Spinal cord (tissue), 10 donors: ENCODE measurements at places on chromosomes 6 and 20. TPM values are rescaled to one million over a fixed set of nuclear protein-coding genes. Genes with fewer than 3 reads are reported as not detected.

Gene STMND1
- polyA plus RNA-seq: 0.33 TPM

Gene CPNE5
- polyA plus RNA-seq: 88.4 TPM

Gene MMS22L
- polyA plus RNA-seq: 5.9 TPM

Gene TMEM30A
- polyA plus RNA-seq: 156 TPM

Gene THBS2
- 44.3 TPM for polyA plus RNA-seq

Gene INSM1
- polyA plus RNA-seq: 1.4 TPM

Gene ZNF311
- 6.9 TPM for polyA plus RNA-seq

Gene BFSP1
- 3.1 TPM for polyA plus RNA-seq

Gene ARID1B
- 54.5 TPM for polyA plus RNA-seq

Gene PKIB
- polyA plus RNA-seq: 11.0 TPM

Gene POFUT1
- polyA plus RNA-seq: 22.8 TPM

Gene MARCKS
- 542 TPM for polyA plus RNA-seq

Gene EYS
- 0.53 TPM for polyA plus RNA-seq

Gene BTN1A1
- 0.08 TPM for polyA plus RNA-seq

Gene DUSP15
- polyA plus RNA-seq: 31.0 TPM

Gene GSTA3
- not detected for polyA plus RNA-seq

Gene PRKN
- 8.9 TPM for polyA plus RNA-seq

Gene HLA-DOB
- 0.65 TPM for polyA plus RNA-seq
